ENCODE measurements at places on chromosomes 7 and 10. TPM values are rescaled to one million over a fixed set of nuclear protein-coding genes. Genes with fewer than 3 reads are reported as not detected.

The ANKRD22 gene
- 26.9 TPM for polyA plus RNA-seq

The PANK1 gene
- polyA plus RNA-seq = 26.4 TPM

The CNTNAP2 gene
- polyA plus RNA-seq = 0.69 TPM

The ASB4 gene
- 0.19 TPM for polyA plus RNA-seq

The GPR37 gene
- polyA plus RNA-seq = not detected

The PNLIPRP3 gene
- polyA plus RNA-seq = not detected

The SPRN gene
- 0.28 TPM for polyA plus RNA-seq

The SPDYE6 gene
- polyA plus RNA-seq = 0.23 TPM

The TRIL gene
- polyA plus RNA-seq = 0.66 TPM

The CYP2W1 gene
- not detected for polyA plus RNA-seq

The TRPV5 gene
- not detected for polyA plus RNA-seq

The LIPA gene
- polyA plus RNA-seq = 240 TPM

The TRIM74 gene
- not detected for polyA plus RNA-seq

The LIPF gene
- 4.6 TPM for polyA plus RNA-seq

The NSUN6 gene
- 4.4 TPM for polyA plus RNA-seq

The ARHGAP12 gene
- 30.3 TPM for polyA plus RNA-seq

The NFE2L3 gene
- polyA plus RNA-seq = 15.0 TPM

The PAOX gene
- 6.5 TPM for polyA plus RNA-seq

The STEAP2 gene
- 1.4 TPM for polyA plus RNA-seq

The C7orf33 gene
- not detected for polyA plus RNA-seq
